ENCODE measurements at places on chromosomes 11 and 22. TPM values are rescaled to one million over a fixed set of nuclear protein-coding genes. Genes with fewer than 3 reads are reported as not detected.

The TRMT112 gene
- total RNA-seq = 381 TPM

DNA sequence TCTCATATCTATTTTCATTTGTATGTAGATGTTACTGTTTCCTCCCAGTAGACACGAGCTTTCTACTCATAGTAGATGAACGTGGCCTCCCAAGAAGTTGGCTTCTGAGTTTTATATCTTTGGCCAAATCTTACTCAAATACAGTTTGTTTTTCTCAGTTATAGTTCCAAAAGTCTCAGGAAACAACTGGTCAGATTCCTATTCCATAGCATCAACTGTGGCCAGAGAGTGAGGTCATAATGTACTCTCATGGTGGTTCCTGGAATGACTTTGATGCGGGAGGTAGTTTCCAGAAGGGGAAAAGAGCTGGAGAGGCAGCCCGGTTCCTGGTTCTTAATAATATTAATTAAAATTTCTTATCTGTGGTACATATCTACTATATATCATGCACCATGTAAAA is 77.3 kb downstream of the SLC17A6 start:
- H3K4me3 ChIP-seq = no peak overlapping the region
- no peaks in the 10 kb centered on the region for H3K4me1 ChIP-seq
- no peaks in the 10 kb centered on the region for H3K36me3 ChIP-seq
- H3K27me3 ChIP-seq = no peaks in the 10 kb centered on the region
- no peak for DNase-seq

GRCh38 chr22:49202226-49202625 is 625.4 kb downstream of the BRD1 start:
- no peaks in the 10 kb centered on the region for H3K36me3 ChIP-seq
- H3K4me1 ChIP-seq = no peaks in the 10 kb centered on the region

- DNase-seq = no peak
- no peaks in the 10 kb centered on the region for H3K36me3 ChIP-seq
- H3K27me3 ChIP-seq = no peaks in the 10 kb centered on the region
- no peak overlapping the region for H3K27ac ChIP-seq
These were observed 10.1 kb downstream of the SLC5A1 start for GRCh38 chr22:32052936-32053791.

DNA sequence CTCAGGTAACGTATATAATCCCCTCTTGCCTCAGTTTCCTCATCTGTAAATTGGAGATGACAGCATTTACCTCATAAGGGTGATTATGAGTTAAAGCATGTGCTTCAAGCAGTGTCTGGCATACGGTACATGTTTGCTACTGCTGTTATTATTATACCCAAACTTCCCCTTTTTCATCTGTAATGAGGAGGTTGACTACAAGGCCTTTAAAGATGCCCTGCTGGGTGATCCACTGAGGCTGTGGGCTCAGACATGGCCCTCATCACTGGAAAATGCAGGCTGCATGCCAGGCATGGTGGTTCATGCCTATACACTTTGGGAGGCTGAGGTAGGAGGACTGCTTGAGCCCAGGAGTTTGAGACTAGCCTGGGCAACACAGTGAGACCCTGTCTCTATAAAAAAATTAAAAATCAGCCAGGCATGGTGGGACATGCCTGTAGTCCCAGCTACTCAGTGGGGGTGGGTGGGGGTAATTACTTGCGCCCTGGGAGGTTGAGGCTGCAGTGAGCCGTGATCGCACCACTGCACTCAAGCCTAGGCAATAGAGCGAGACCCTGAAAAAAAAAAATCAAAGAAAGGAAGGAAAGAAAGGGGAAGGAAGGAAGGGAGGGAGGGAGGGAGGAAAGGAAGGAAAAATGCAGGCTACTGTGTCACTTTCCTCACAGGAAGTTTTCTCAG is 4.3 kb downstream of the PIK3IP1 start:
- H3K27ac ChIP-seq = peak overlapping the region; percentile 99
- no peaks in the 10 kb centered on the region for H3K27me3 ChIP-seq
- H3K4me3 ChIP-seq = no peak overlapping the region
- DNase-seq = no peak
- peaks cover 53% of the 10 kb centered on the region for H3K4me1 ChIP-seq

DNA sequence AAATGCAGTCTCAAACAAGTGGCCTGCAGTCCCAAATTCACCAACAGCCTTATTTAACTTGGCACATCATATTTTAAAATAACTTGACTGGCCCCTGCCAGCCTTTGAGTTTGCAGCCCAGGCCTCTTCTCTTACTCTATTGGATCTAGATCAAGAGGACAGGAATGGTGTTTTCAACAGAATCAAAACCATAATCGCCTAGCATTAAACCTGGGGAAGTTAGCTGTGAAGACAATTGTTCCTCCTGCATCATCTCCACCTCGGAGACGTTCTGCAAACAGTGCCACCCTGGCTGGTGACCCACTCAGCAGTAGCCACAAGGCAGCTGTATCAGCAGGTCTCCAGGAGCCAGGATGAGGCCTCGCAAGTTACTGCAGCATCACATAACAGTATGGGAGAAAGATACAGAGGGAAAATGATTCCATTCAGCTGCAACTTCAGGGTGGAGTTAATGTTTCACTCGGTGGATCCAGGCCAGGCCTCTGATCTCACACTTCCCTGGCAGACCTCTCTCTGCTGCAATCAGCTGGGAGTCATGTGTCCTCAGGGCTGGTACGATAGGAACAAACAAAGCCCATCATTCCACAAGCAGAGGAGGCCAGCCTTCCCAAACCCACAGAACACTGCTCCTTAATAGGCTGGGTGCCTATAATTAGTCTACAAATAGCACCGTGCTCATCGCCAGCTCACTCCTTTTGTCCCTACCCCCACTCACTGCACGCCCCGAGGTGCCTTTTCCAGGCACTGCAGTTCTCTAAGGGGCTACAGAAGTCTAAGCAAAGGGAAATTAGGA is 18.6 kb upstream of the SCN2B start:
- DNase-seq = peak; percentile 86
- H3K27ac ChIP-seq = no peak overlapping the region
- H3K4me3 ChIP-seq = no peak overlapping the region
- H3K36me3 ChIP-seq = no peaks in the 10 kb centered on the region
- peaks cover 21% of the 10 kb centered on the region for H3K4me1 ChIP-seq

DNA sequence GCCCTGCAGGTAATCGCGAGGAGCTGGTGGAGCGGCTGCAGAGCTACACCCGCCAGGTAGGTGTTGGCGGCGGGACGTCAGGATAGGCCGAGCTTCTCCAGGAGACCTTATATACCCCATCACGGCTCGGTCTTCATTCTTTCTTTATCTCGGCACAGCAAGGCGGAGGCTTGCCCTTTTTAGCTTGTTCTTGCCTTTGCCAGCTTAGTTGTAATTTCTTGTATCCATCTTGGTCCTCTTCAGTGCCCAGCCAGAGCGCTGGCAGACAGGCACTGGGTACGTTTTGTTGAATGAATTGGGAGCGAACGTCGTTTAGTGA is 459 bp downstream of the SF3B2 start:
- H3K36me3 ChIP-seq = peaks cover 17% of the 10 kb centered on the region
- H3K27ac ChIP-seq = peak overlapping the region; percentile 92
- peak overlapping the region; percentile 85 for H3K4me3 ChIP-seq
- no peak for DNase-seq
- H3K4me1 ChIP-seq = no peaks in the 10 kb centered on the region

GRCh38 chr22:37703906-37704305 is 7.1 kb downstream of the TRIOBP start:
- DNase-seq = no peak
- peaks cover 2% of the 10 kb centered on the region for H3K36me3 ChIP-seq
- no peaks in the 10 kb centered on the region for H3K4me1 ChIP-seq
- no peak overlapping the region for H3K4me3 ChIP-seq
- H3K27ac ChIP-seq = no peak overlapping the region

- no peak overlapping the region for H3K4me3 ChIP-seq
- H3K36me3 ChIP-seq = no peaks in the 10 kb centered on the region
- no peak for DNase-seq
- no peak overlapping the region for H3K27ac ChIP-seq
These were observed 199.2 kb upstream of the C11orf87 start for GRCh38 chr11:109222761-109223160.

- no peaks in the 10 kb centered on the region for H3K27me3 ChIP-seq
- H3K36me3 ChIP-seq = peaks cover 44% of the 10 kb centered on the region
- no peak overlapping the region for H3K27ac ChIP-seq
- no peaks in the 10 kb centered on the region for H3K4me1 ChIP-seq
These were observed 28.3 kb downstream of the NADSYN1 start for GRCh38 chr11:71481101-71481960.

DNA sequence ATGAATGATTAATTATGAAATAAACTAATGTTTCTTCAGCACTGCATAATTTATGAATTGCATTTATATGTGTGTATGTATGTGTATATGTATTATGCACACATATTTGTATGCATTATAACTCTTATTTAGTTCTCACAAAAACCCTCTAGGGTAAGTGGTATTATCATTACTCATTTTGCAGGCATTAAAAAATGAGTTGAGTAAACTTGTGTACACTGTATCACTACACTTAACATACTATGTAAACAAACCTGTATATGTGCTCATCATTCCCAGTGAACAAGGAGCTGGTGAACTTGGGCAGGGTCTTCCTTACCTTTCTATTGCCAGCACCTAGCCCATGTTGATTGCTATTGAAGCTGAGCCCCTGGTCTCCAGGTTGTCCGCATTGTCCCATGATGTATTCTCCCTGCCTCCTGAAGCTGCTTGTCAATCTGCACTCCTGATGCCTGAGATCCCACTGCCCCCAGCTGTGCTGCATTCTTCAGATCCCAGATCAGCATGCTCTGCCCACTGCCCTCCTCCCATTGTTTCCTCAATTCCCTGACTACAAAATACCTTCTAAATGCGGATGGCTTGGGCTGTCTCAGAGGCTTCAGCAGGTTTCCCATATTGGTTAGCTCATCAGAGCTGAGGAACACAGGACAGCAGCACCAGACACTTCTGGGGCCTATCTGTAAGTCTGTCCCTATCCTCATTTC is 267.9 kb upstream of the SESN3 start:
- DNase-seq = no peak
- H3K4me1 ChIP-seq = no peaks in the 10 kb centered on the region
- no peak overlapping the region for H3K4me3 ChIP-seq
- H3K36me3 ChIP-seq = no peaks in the 10 kb centered on the region
- H3K27me3 ChIP-seq = no peaks in the 10 kb centered on the region

DNA sequence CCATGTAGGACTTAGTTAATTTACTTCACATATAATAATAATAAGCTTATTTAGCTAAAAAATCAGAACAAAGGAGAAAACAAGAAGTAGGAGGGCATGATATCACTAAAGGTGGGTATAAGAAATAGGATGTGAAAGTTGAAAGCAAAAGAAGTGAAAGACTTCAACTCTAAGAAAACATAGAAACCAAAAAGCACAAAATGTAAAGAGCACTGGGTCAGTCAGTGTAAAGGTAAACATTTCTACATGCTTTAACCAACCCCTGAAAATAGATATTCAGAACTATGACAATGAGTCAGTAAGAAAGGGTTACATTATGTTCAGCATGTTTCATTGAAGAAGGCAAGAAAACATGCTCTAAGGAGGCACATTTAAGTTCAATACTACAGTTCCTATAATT is 298.8 kb downstream of the SWAP70 start:
- no peaks in the 10 kb centered on the region for H3K27me3 ChIP-seq
- no peak for DNase-seq
- H3K4me3 ChIP-seq = no peak overlapping the region
- no peak overlapping the region for H3K27ac ChIP-seq

The THRSP gene
- 4.0 TPM for total RNA-seq

The APOBEC3H gene
- not detected for total RNA-seq

The OR51M1 gene
- not detected for total RNA-seq

The POU2AF3 gene
- total RNA-seq = 0.87 TPM

DNA sequence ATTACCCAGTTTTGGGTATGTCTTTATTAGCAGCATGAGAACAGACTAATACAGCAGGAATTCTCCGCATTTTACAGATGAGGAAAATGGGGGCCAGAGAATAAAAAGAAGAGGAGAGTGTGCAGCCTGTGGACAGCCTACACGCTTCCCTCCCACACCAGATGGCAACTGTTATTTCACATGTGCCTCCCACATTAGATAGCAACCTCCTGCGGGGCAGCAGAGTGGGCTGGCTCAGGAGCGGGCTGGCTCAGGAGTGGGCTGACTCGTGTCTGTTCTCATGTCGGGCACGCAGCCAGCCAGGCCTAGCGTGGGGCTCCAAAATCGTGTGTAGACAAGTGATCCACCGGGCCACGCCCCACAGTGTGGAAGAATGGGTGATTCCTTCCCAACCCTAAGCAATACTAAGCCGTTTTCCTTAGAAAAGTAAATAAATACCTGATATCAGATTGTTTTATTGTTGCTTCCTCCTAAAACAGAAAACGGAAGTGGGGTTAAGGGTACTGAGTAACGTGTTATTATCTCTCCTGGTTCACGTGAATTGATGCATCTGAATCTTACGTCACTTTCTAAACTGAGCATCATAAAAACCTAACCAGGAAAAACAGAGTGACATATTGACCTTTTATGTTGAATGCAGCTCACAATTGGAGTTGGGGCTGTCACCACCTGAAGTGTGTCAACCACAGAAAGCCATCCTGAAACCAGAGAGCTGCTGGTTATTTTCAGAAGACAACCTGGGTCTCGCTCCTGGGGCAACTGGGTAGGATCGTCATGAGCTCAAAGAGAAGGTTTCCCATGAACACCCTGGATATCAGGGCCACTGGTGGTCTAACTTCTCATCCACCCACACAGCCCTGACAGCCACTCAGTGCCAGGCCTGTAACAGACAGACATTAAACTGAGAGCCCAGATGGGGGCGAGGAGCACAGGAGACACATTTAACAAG is 3.3 kb downstream of the TTLL1 start:
- DNase-seq = no peak
- H3K4me1 ChIP-seq = peaks cover 14% of the 10 kb centered on the region
- H3K36me3 ChIP-seq = no peaks in the 10 kb centered on the region

DNA sequence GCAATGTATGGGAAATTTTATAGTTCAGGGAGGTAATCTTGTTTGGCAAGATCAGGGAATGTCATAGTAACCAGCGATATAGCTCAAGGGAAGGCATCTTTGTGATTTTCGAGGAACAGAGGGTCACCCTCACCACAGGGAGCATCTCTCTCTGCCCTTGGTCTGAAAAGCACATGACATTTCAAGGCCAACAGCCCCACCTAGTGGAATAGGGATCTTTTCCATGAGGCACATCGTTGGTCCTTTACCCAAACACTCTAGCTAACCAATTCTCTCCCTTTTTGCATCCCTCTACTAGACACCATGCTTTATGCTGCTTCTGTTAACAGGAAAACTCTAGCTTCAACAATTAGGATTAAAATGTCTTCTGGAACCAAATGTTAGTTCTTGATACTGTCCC is 179.0 kb downstream of the GRM5 start:
- no peaks in the 10 kb centered on the region for H3K27me3 ChIP-seq
- no peak for DNase-seq
- no peaks in the 10 kb centered on the region for H3K36me3 ChIP-seq

The TMEM132A gene
- 41.9 TPM for total RNA-seq
